ENCODE measurements at places on chromosomes 5 and 9.

DNA sequence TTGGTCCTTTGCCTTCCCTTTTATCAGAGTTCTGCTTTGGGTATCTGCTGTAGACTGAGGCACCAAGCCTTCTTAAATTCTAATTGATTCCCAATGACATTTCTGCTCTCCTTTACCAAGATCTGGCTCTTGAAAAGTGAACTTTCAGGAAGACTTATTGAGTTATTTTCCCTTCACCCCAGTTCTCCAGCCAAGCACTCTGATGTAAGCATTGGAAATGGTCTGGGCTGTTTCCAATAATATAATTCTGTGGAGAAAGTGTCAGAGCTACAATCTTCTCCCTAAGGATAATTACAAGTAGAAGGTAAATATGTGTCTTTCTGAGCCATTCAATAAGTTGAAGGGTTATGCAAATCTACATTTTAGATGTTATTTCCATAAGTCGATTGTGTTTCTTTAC, 30.8 kb downstream of the BTF3 start:
- no peak for DNase-seq

- no peak for DNase-seq
Observed at GRCh38 chr9:118418887-118419565, 714.8 kb downstream of the TLR4 start.

- DNase-seq, result peak; percentile 61
Observed at GRCh38 chr5:139446956-139447779, 7.8 kb upstream of the DNAJC18 start.

DNA sequence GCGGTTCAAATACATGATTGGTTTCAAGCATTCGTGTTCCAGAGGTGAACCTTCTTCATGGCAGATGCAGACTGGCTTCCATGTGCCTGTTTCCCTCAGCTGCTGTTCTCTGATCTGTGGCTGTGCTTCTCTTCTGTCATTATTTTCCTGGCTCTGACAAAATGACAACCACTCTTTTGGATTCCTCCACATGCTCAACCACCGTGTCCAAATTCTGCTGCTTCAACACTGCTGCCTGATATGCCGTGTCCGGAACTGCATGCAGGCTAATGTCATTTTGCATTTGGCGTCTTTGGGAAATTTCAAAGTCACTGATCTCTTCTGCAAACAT, 368.7 kb upstream of the ZNF608 start:
- DNase-seq, result no peak

GRCh38 chr9:88433583-88434255, 45.5 kb downstream of the SPIN1 start:
- DNase-seq, result no peak

DNA sequence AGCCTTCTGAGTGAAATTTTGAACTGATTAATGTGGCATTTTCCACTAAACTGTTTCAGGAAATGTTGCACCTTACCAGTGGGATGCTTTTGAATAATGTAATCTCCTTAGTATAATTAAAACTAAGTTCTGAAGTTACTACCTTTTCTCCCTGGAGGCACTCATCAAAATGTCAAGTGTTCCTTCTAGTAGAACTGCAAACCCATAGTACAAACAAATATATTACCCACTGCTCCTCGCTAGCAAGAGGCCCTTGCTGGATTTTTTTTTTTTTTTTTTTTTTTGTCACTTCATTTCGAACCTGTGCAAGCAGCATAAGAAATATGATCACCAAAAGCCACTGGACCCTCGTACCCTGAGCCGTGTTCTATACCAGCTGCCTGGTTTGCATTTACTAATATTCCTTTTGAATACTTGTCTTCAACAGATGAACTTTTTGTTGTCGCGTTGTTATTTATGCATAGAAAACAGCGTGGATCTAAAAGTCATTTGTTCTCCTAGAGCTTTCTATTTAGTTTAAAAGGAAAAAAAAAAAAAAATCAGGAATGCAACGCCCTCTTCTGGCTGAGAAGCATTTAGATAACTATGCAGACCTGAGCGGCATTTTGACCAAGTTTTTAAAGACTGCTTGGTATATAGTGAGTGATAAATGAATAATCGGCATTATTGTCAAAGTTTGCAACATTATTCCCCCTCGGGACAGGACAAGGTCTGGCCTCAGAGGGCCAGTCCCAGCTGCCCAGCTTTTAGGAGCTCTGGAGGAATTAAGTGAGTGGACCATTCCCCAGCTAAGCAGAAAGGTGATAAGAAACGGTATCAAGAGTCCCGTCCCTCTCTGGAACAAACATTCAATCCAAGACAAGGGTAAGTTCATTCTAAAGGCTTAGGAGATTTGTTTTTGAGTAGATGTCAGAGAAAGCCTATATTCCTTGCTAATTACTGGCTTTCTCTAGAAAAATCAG, 162.5 kb upstream of the KIF2A start:
- no peak for DNase-seq

- DNase-seq, result no peak
Observed at GRCh38 chr5:33408816-33409215, 31.9 kb upstream of the TARS1 start.

- DNase-seq, result no peak
Observed at GRCh38 chr9:88736136-88736637, 201.2 kb downstream of the NXNL2 start.

- DNase-seq, result no peak
Observed at GRCh38 chr9:2389404-2389803, 232.2 kb upstream of the VLDLR start.

- no peak for DNase-seq
Observed at GRCh38 chr9:3513265-3513818, 12.5 kb downstream of the RFX3 start.

DNA sequence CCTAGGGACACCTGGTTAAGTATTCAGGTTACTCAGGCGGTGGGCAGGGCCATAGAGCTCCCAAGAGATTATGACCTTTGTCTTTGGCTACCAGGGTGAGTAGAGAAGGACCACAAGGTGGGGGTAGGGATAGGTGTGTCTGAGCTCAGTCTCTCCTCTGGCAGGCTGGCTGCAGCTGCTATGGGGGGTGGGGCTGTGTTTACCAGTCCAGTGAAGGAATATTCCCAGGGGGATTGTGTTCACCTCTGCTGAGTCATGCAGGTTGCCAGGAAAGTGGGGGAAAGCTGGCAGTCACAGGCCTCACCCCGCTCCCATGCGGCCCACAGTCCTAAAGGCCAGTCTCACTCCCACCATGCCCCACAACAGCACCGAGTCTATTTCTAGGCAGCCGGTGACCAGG, 53.6 kb upstream of the POU5F2 start:
- DNase-seq, result no peak

DNA sequence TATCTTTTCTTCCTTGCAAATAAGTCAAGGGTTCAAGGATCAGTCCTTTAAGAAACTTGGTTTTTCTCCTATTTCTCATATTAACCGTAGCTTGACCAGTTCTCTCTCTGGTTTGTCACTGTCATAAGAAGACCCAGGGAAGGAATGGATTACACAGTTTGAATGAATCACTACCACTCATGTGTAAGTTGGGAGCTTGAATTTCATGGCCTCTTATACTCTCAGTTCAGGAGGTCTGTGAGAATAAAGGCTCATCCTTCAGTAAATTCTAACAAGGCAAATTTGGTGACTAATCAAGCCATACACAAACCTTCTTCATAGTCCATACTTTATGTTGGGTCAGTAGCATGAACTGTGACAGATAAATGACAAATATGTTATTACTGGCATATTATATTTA, 323.1 kb upstream of the ACTBL2 start:
- no peak for DNase-seq

DNA sequence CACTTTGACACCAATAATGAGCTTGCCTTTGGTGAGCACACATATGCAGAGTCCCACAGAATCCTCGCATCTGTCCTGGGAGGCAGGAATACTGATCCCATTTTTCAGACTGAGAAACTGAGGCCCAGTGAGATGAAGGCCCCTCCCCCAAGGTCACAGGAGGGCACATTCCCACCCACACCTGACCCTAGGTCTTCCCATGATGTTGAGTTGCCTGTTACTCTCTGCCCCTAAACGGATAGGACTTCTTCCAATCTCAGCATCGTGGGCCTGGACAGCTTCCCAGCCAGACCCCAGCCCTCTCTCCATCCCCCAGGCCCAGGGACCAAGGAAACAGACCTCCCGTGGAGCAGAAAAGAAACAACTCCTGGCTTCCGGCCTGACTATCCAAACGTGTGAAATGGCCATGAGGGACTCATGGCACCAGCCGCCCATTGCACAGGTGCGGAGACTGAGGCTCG, 877 bp downstream of the SH3GLB2 start:
- DNase-seq, result no peak

DNA sequence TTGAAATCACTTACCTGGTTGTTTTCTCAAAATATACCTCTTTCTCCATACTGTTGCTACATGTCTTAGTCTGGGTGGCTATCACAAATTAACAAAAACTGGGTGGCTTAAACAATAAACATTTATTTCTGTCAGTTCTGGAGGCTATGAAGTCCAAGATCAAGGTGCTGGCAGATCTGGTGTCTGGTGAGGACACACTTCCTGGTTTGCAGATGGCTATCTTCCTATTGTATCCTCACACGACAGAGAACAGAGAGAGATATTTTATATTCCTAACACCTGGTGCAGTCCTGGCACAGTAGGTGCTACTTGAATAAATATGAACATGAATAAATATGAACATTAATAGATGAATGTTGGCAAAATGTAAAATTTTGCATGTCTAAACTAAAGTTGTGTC, 164.3 kb upstream of the ACOT12 start:
- no peak for DNase-seq

- peak; percentile 64 for DNase-seq
Observed at GRCh38 chr9:21434202-21435014, 5.8 kb upstream of the IFNA1 start.

- no peak for DNase-seq
Observed at GRCh38 chr9:13165236-13165945, 114.1 kb downstream of the MPDZ start.

GRCh38 chr5:8523501-8523900, 654.6 kb downstream of the MTRR start:
- no peak for DNase-seq

DNA sequence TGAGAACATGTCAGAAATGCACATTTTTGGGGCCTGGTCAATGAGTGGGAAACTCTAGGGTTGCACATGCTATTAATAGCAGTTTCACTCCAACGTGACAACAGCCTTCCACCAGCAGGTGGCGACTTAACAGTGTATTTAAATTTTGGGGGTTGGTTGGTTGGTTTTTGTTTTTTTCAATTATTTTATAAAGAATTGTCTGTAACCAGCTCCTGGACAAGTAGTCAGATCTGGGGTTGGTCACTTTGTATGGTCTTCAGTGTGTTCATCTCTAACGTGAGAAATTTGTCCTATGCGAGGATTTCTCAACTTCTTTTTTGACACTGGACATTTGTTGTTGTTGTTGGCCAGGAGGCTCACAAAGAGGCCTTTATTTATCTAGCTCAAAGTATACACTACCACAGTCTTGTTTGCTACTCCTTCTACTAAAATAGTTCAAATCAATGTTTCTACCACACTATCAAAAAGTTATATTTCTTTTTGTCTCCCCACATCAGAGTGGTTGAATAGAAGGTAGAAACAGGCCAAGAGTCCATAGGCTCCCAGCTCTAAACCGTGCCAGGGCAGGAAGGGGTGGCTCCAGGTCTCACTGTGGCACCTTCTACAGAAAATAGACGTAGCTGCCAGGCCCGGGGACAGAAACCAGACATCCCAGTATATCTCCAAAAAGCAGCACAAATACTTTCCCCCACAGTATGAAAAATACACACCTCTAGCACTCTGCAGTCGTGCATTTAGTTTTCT, 110.4 kb downstream of the TRPM6 start:
- peak; percentile 72 for DNase-seq

DNA sequence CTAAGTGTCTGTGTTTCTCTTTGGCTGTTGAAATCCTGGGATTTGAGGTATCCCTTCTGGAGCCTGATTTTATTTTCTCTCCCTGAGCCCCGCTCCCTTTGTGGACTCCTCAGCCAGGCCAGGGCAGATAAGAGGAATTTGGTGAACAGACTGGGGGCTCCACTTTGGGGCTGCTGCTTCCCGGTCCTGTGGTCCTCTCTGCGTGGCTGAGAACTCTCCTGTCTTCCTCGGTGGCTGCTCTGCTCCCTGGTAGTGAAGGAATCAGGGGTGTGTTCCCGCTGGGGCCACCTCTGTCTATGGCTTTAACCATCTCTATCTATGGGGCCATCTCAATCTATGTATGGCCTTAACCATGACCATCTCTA, 71.7 kb upstream of the SH3PXD2B start:
- DNase-seq, result no peak

GRCh38 chr9:133551446-133551845, 16.9 kb downstream of the ADAMTSL2 start:
- no peak for DNase-seq

GRCh38 chr5:147986134-147986757, 77.5 kb upstream of the SPINK5 start:
- no peak for DNase-seq

GRCh38 chr5:150077060-150077459, 9.3 kb downstream of the CSF1R start:
- DNase-seq, result no peak

- no peak for DNase-seq
Observed at GRCh38 chr9:98523231-98523901, 185.4 kb downstream of the GABBR2 start.

DNA sequence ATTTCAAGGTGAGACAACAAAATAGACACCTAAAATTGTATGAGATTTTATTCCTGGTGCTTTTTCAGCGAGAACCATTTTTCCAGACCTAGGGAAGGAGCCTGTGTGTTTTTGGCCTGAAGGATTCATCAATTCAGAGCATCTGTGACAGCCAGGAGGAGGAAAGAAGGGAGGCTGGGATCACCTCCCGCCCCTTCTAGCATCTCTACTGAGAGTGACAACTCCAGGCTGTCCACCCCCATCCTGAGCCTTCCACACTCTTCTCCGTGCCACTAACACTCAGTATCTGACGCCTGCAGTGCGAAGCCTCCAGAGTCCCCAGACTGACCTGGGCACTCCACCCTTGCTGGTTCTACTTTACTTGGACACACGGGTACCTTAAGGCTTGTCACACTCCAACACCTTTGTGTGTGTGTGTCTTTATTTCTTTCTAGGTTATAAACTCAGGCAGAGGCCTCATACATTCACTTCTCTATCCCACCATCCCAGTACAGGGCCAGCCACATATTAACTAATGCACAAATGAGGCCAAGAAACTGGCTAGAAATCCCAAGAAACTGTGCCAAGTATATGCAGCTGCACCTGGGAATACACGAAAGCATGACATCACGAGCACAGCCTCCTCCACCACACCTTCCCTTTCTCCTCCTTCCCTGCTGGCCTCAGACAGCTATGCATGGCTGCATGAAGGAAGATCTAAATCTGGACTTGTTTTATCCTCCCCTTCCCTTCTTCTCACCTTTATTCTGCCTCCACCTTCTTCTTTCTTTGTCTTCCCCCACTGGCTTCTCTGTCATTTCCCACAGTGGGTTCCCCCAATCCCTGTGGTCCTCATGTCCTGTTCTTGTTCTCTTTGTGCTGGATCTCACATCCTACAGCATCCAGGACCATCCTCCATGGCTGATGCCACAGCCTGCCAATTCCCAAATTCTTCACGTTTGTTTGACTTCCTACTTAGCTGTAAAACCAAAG, 16.0 kb downstream of the S1PR3 start:
- DNase-seq, result no peak

- no peak for DNase-seq
Observed at GRCh38 chr5:54257366-54258118, 52.8 kb downstream of the ARL15 start.

DNA sequence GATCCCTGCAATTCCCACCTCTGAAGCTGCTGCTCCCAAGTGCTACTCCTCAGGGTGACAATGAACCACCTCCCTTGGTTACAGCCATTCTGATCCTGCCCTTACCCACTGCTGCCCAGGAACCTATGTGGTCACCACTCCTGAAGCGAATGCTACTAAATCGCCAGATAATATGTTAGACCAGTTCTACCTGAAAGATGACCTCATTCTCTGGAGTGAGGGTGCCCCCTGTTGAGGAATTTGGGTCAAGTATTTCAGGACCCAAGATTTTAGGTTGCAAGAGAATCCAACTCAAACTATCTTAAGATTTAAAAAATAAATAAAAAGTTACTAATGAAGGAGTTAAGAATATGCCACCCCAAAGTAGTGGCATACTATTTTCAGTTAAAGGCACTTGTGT, 5.8 kb upstream of the SNAPC3 start:
- peak; percentile 58 for DNase-seq

Measured in stimulated activated CD4-positive, alpha-beta T cell treated with anti-CD3 and anti-CD28 coated beads, Interleukin-4, amount 100 ng/mL, for 24 hours (primary cell).